Activated effector memory CD4-positive, alpha-beta T cell treated with anti-CD3 and anti-CD28 coated beads, Interleukin-2, amount 50 U/mL, for 16 hours (primary cell): ENCODE measurements at places on chromosomes 6 and 20.

- DNase-seq: peak; percentile 63
These were observed 11.0 kb downstream of the SRSF3 start for GRCh38 chr6:36605143-36605542.

DNA sequence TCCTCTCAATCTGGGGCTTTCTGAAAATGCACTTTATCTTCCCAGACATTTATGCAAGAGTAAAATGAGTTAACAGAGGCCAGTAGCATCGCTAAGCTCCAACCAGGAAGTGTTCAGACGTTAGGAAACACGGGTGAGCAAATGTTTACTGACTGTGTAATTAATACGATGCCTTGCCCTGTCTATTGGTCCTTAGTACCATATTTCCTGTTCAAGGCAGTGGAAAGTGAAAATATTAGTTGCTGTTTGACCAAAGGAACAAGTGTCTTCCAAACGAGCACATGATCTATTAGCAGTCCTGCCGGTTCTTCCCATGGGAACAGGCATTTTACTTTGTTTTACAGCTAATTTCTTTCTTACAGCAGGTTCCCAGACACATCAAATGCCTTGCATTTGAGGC is 311.1 kb upstream of the JAG1 start:
- DNase-seq: no peak

- no peak for DNase-seq
These were observed 560.0 kb downstream of the TBC1D32 start for GRCh38 chr6:120774275-120774674.

GRCh38 chr20:55656231-55656775 is 349.0 kb downstream of the CBLN4 start:
- no peak for DNase-seq

DNA sequence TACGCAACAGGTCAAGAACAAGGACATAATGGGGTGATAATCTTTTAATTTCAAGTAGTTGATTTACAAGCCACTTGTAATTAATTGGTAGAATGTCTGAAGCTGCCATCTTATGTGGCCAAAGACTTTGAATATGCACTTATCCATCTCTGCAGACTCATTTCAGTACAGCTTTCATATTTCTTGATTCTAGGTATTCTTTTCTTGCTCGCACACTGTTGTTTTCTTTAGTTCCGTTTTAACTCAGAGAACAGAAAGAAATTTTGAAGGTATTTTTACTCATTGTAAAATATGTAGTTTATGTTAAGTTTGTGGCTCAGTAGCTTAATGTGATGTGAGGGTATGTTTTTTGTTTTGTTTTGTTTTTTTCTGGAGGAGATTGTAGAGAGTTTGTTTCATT is 73.9 kb downstream of the UBR2 start:
- no peak for DNase-seq

- DNase-seq: no peak
These were observed 93.9 kb downstream of the FOXO3 start for GRCh38 chr6:108654465-108655106.

- no peak for DNase-seq
These were observed 872 bp upstream of the RBM39 start for GRCh38 chr20:35742741-35743523.

DNA sequence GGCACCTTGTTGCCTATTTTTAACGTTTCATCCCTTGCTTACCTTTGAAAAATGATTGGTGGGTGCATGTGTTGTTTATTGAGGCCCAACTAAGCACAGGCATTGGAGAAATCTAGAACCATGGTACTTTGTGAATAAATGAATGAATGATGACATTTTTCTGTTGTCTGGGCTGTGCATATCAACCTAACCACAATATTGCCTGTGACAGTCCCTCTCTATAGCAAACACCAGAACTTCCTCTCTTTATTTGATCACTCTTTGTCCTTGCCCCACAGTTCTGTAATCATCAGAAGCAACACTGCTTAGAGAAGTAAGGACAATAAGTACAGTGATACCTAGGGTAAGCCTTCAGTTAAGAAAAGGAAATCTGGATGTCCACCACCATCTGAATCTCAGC is 75.1 kb downstream of the TBC1D7 start:
- no peak for DNase-seq

DNA sequence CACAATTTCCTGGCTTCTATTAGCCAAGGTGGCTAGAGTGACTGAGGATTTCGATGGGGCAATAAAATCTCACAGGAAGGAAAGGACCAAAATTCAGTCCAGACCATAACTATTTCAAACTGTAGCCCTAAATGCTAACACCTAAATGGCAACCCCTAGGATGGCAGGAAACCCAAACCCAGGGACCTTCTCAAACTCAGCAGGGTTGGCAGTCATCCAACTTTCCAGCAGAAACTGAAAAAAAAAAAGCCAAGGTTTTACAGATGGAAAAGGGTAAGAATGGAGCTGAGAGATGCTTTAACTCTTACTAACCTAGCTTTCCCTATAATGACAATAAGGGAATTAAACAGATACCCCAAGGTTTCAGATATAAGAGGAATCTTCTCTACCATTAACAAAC is 10.5 kb downstream of the IBTK start:
- no peak for DNase-seq

- DNase-seq: no peak
These were observed 12.4 kb downstream of the LY86 start for GRCh38 chr6:6600875-6601274.

- no peak for DNase-seq
These were observed 190.7 kb upstream of the FBXL4 start for GRCh38 chr6:99138445-99138844.

- DNase-seq: no peak
These were observed 136.8 kb upstream of the RNF24 start for GRCh38 chr20:4151991-4152695.

DNA sequence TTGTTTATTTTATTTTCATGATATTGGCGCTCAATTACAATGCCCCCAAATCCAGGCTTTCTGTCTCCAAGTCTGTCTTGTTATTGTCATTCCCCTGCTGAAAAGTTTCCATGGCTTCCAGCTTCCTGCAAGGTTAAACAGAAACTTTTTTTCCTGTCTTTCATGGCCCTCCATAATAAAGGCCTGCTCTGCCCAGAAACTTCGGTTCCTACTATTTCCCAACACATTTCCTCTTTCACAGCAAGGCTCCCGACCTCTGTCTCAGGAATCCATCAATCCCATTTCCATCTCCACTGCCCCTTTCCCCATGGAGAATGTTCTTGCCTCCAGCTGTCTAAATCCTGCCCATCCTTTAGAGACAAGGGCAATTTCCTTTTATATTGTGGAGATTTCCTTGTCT is 365.2 kb upstream of the JARID2 start:
- no peak for DNase-seq

- DNase-seq: no peak
These were observed 234.8 kb upstream of the QKI start for GRCh38 chr6:163179721-163180120.

- DNase-seq: no peak
These were observed 37.1 kb downstream of the PHF3 start for GRCh38 chr6:63672582-63673129.

DNA sequence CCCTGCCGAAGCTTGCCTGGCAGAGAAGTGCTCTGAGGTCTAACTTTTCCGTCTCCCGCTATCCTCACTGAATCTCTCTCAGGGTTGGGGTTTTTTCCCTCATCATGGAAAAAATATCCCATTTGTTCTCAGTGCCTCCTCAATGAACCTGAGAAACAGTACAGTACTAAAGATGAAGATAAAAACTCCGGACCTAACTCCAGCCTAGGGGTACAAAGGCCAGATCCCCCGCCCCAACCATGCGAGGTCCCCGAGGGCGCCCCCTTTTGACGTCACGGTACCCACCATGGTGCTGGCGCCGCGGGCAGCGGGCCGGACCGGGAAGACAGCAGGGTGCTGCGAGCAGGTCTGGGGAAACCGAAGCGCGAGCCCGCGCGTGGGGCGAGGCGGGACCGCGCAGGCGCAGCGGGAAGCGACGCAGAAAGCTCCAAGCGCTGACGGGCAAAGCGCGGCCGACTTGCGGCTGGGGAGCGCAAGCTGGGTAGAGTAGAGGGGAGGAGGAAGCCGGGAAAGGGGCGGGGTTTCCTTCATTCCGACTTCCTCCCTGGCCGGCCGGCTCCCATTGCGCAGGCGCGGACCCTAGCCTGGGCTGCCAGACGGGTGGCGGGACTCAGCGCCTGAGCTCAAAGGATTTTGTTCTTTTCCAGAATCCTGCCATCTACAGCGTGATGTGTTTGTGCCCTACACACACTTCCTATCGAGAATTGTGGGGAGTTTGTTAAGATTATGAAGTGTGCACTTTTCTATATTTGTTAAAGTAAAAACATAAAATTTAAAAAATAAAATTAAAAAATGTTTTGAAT is at the start of gene LSM2:
Gene LSM2 (minus strand): TSS at position 497 of the 803 bp plus-strand sequence. CDS start 209 bp downstream, at position 288.
- peak; percentile 99 for DNase-seq

- no peak for DNase-seq
These were observed 131.6 kb downstream of the OGFRL1 start for GRCh38 chr6:71420095-71420692.
